ENCODE measurements at places on chromosomes 1 and 21. TPM values are rescaled to one million over a fixed set of nuclear protein-coding genes. Genes with fewer than 3 reads are reported as not detected.
A peak's percentile ranks its signal among the peaks of the same experiment; 100 is the strongest.

- no peaks in the 10 kb centered on the region for H3K27me3 ChIP-seq
- H3K4me1 ChIP-seq: no peaks in the 10 kb centered on the region
- no peak overlapping the region for H3K27ac ChIP-seq
- no peak for DNase-seq
- peaks cover 16% of the 10 kb centered on the region for H3K36me3 ChIP-seq
Observed at GRCh38 chr1:56345831-56346230, 233.5 kb downstream of the PLPP3 start.

DNA sequence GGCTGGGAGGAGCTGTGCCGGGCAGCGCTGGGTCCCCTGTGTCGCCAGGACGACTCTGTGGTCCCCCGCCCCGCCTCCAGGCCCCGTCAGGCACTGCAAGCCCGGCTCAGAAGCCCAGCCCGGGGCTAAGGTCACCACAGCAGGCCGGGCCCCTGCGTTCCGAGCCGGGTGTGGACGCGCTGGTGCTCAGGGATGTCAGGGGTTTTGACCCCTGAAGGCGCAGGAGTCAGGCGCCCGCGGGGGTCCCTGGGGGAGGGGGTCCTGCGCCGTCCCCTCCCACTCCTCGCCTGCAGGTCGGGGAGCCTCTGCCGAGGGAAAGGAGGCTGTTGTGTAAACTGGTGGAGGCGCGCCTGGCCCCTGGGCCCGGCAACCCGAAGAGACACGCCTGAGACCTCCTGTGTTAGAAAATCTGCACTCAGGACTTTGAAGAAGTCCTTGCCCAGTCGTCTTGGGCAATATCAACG, 23.7 kb upstream of the TMEM54 start:
- H3K27ac ChIP-seq: no peak overlapping the region
- peaks cover 27% of the 10 kb centered on the region for H3K27me3 ChIP-seq
- H3K4me1 ChIP-seq: peaks cover 17% of the 10 kb centered on the region
- H3K4me3 ChIP-seq: no peak overlapping the region
- H3K36me3 ChIP-seq: no peaks in the 10 kb centered on the region
- no peak for DNase-seq

GRCh38 chr1:50774759-50775351, 185.2 kb downstream of the FAF1 start:
- H3K4me1 ChIP-seq: no peaks in the 10 kb centered on the region
- H3K36me3 ChIP-seq: peaks cover 3% of the 10 kb centered on the region

DNA sequence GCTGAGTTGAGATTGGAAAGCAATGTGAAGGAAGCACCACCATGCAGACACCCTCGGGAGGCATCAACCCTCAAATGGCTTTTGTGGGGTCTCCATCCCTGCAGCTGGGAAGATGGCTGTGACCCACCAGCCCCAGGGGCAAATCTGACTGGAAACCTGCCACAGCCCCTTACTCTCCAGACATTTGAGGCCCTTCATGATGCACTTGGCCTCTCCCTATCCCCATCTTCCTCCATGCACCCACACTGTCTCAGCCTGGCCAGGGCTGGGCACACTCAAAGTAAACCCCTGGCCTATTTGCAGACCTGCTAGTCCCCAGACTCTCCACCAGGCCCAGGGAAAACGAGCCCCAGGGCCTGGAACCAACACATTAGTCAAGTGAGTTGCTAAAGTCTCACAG, 205.2 kb downstream of the MATN1 start:
- no peak overlapping the region for H3K4me3 ChIP-seq
- H3K36me3 ChIP-seq: no peaks in the 10 kb centered on the region
- no peaks in the 10 kb centered on the region for H3K27me3 ChIP-seq

GRCh38 chr21:33848249-33848953, 67.2 kb downstream of the ATP5PO start:
- no peak overlapping the region for H3K4me3 ChIP-seq
- H3K27me3 ChIP-seq: no peaks in the 10 kb centered on the region
- H3K36me3 ChIP-seq: peaks cover 5% of the 10 kb centered on the region
- H3K27ac ChIP-seq: no peak overlapping the region
- H3K4me1 ChIP-seq: peaks cover 52% of the 10 kb centered on the region
- no peak for DNase-seq

GRCh38 chr1:118928739-118929554, 59.2 kb downstream of the TBX15 start:
- H3K4me1 ChIP-seq: no peaks in the 10 kb centered on the region
- no peaks in the 10 kb centered on the region for H3K27me3 ChIP-seq
- DNase-seq: no peak
- H3K27ac ChIP-seq: no peak overlapping the region

DNA sequence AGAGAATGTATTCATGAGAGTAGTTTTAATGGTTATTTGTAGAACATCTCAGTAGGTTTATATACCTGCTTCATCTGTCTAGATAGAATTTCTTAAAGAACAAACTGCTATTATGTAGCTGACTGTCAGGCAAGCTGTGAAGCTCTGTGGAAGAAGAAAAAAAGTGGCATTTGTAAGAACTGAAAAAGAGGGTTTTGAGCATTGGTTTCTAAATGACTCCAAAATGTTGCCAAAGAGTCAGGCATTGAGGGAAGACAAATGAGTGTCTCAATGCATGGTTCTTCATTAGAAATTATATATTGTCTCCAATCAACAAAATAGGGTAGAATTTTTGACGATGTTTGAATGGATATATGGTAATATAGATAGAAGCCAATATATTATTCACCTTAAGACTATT, 1276.1 kb downstream of the KCNT2 start:
- H3K4me3 ChIP-seq: no peak overlapping the region
- no peaks in the 10 kb centered on the region for H3K27me3 ChIP-seq
- no peak overlapping the region for H3K27ac ChIP-seq
- no peaks in the 10 kb centered on the region for H3K36me3 ChIP-seq

DNA sequence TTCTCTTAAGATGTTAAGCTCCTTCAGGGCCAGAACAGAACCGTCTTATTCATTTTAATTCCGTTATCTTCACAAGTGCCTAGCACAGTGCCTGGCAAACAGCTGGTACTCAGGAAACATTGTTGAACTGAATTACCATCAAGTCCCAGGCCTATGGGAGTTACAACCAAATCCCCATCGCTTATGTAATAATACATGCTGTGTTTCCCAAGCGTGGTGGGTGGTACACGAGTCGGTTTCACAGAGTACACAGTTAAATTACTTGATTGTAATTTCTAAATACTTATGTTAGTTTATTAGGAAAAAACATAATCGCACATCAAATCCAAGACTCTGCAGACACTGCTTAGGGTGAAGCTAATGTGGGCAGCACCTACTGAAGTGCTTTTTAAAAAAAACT, 1.0 kb downstream of the ANGEL2 start:
- peak overlapping the region; percentile 100 for H3K27ac ChIP-seq
- H3K36me3 ChIP-seq: peaks cover 9% of the 10 kb centered on the region
- H3K27me3 ChIP-seq: peaks cover 4% of the 10 kb centered on the region
- no peak for DNase-seq
- peaks cover 16% of the 10 kb centered on the region for H3K4me1 ChIP-seq

DNA sequence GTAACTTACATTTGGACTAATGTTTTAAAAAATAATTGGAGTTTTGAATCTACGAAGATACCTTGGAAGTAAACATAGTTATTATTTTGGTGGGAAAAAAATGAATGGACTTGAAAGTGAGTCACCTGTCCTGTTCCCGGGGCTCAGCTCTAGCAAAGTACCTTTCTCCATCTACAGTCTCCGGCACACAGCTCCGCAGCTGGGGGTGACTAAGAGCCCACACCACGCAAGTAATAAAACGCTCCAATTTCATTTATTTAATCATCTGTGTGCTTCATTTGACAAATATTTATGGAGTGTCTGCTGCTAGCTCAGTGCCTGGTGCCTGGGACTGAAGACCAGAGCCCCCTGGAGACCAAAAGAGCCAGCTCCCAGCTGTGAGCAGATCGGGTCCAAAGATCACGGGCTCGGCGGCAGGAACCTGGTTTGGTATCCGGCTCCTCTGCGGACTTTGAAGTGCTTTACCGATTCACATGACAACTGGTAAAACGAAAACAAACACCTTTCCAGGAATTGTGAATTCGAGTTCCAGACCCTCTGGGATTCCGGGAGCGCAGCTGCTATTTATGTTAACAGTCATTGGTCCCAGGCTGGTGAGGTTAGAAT, 1.7 kb upstream of the RIPK4 start:
- H3K36me3 ChIP-seq: no peaks in the 10 kb centered on the region
- peak overlapping the region; percentile 76 for H3K4me3 ChIP-seq
- peak overlapping the region; percentile 76 for H3K27ac ChIP-seq
- no peak for DNase-seq

Gene AGMAT
- total RNA-seq: 0.19 TPM

Gene DCDC2B
- total RNA-seq: not detected

Data from osteocyte (in vitro differentiated cells).